ENCODE measurements at places on chromosomes 11 and 22.

GRCh38 chr22:17897858-17898257, 123.6 kb upstream of the BID start:
- DNase-seq: no peak

GRCh38 chr22:47122441-47123000, 360.1 kb downstream of the TBC1D22A start:
- no peak for DNase-seq

DNA sequence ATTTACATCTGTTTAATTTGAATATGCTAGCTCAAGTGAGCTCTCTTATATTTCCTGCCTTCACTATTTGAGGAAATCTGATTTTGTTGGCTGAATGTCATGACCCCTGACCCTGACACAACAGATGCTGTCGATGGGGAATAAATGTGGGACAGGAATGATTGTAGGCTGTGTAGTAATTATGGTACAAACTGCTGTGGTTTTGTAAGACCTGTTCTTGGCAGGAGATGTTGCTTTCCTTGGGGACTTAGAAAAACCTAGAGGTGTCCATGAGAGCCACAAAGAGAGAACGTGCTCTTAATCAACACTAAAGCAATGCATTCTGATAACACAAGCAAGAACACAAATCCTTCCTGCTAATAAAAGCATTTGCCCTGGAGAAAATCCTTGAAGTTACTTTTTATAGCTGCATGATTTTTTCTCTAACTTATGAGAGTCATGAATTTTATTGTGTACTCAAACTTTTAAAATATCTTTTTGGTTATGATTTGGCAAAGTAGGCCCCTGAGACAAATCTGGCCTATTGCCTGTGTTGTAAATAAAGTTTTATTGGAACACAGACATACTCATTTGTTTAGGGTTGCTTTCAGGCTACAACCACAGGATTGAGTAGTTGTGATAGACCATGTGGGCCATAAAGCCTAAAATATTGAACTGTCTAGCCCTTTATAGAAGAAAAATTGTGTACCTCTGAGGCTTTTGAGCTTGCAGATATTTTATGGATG, 90.2 kb downstream of the DDX10 start:
- DNase-seq: no peak

DNA sequence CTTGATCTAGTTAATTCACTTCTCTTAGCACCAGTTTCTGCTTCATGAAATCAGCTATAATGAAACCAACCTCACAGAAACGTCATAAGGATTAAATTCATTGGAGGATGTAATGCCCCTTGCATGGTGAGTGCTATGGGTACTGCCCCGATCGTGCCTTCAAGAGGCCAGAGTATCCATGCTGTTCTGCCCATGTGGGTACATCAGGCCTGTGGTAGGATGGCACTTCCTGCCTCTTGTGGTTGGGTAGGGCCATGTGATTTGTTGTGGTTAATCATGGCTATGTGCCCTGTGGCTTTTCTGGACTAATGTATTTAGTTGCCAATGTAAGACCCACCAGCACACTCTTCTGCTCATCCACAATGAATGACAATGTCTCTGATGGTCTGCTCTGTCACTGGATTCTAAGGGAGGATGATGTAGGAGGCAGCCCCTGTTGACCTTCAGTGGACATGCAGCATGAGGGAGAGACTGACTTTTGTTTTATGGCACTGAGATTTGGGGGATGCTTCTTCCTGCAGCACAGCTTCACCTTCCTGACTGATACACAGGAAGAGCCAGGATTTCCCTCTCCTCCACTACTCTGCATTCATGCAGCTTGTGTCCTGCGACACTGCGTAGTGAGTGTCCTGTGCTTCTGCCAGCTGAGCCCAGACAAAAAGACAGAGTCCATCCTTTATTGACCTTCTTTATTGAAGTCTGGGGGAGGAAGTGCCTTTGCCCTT, 66.2 kb downstream of the DHCR7 start:
- no peak for DNase-seq

DNA sequence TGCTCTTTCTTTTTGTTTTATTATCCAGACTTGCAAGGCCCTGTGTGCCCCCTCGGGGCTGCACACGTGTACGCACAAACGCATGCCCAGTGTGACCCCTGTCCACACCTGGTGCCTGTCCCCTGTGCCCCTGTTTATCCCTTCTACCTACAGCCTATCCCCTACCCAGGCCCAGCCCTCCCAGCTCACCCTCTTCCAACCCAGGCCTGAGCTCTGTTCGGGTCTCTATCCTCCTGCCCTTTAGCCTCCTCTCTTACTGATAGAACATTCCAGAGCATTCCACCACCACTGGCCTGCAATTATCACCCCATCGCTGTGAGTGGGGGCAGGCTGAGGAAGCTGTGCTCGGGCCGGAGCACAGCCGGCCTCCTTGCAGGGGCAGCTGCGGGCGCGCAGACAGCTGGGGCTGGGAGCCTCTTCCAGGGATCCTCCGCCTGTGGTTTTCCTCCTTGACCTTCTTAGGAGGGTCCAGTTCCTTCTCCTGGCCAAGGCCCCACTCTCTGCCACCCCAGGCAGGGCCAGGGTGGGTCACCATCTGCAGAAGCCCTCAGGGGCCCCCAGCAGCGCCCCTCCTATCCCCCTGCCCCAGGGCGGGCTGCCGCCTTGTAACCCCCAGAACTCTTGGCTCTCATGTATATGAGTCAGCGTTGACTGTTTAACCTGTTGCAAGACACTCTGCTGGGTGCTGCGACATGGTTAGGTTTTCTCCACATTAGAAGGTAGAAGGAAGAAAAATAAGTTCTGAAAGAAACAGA, 41.8 kb upstream of the KCNQ1OT1 start:
- DNase-seq: no peak
